ENCODE measurements at places on chromosomes 4 and X. TPM values are rescaled to one million over a fixed set of nuclear protein-coding genes. Genes with fewer than 3 reads are reported as not detected.

The DCLK2 gene
- 10.4 TPM for total RNA-seq

The SFRP2 gene
- total RNA-seq, result not detected

The PLP2 gene
- 414 TPM for total RNA-seq

The KDM6A gene
- total RNA-seq, result 12.7 TPM

The TCEAL5 gene
- total RNA-seq, result not detected

The PRDM5 gene
- total RNA-seq, result 4.9 TPM
